HFFc6 (cell line): ENCODE measurements at places on chromosomes 12 and 14.

GRCh38 chr12:95699579-95699978 is 91.0 kb downstream of the NTN4 start:
- no peak for DNase-seq

DNA sequence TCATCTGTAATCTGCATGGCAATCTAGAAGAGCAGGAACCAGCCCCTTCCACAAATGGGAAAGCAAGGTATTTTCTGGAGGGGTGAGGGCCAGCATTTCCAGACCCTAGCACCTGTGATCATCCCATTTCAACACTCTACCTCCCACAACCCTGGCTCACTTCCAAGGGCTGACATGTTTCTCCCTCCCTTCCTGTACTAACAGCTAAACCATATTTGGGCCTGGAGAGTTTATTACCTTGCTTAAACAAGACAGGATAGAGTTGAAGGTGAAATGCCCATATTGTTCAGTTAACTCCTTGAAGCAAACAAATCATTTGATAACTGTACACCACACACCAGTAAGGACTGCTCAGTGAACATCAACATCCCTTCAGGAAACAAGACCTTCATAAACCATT is 158.4 kb downstream of the PPM1H start:
- DNase-seq, result no peak

GRCh38 chr12:1634590-1635191 is 5.7 kb downstream of the WNT5B start:
- peak; percentile 65 for DNase-seq

- no peak for DNase-seq
Measured at GRCh38 chr12:67357376-67358125, 88.4 kb downstream of the CAND1 start.

DNA sequence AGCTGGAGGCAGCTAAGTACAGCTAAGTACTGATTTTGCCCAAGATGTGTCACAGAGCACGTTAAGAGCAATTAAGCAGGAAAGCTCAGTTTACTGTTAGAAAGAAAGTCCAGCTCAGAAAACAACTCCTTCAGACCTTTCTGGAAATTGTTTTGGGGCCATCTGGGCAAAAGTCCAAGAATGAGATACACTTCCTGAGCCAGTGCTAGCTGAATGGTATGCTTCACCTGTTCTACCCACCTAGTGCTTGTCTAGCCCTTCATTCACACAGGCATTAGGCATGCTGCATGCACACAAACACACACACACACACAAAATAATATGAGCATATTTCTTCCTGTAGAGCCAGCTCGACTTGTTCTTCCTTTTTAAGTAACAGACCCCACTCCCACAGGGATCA is 6.6 kb upstream of the IKZF4 start:
- no peak for DNase-seq

GRCh38 chr14:22381766-22382165 is 207.3 kb downstream of the DAD1 start:
- no peak for DNase-seq

- DNase-seq, result peak; percentile 57
Measured at GRCh38 chr12:95318071-95318545, 100.5 kb downstream of the VEZT start.

DNA sequence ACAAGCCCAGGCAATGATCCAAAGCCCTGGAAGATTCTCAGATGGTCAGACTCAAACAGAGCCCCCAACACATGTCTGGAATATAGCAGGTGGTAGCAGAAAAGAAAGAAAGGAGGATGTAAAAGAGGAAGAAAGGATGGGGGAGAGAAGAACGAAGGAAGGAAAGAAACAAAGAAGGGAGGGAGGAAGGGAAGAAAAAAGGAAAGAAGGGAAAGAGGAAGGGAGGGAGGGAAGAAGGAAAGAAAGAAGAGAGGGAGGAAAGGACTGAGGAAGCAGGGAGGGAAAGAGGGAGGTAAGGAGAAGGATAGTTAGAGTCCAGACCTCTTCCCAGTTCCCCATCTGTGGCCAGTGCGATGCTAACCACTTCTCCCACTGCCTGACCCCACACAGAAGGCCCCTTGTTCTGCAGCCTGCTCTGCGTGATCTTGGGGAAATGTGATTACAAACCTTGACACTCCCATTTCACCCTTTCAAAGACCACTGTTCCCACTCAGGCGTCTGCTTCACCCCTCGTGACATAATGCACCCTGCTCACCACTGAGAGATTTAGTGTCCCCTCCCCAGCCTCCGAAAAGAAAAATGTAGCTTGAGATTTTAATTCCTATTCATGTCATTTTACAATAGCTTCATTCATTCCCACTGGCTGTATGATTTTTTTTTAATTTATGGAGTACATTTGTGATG is 357.9 kb downstream of the BCL11B start:
- DNase-seq, result no peak

GRCh38 chr12:96454396-96454795 is 35.0 kb upstream of the CFAP54 start:
- DNase-seq, result no peak

GRCh38 chr14:67900231-67900630 is 80.7 kb downstream of the RAD51B start:
- no peak for DNase-seq

DNA sequence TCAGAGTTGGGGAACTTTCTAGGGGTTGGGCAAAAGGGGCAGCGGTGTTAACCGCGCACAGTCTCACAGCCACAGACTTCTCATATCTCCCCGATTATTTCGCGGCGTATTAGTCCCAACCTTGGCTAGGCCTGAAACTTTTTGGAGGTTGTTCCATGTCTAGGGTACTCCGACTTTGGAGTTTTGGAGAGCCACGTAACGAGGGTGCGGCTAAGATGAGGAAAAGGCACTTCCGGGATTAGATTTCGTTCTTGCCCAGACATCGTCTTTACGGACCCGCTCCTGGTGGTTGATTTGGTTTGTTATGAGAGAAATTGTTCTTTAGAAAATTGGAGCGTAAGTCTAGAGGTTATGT is 513 bp downstream of the CCNK start:
- DNase-seq, result peak; percentile 31

DNA sequence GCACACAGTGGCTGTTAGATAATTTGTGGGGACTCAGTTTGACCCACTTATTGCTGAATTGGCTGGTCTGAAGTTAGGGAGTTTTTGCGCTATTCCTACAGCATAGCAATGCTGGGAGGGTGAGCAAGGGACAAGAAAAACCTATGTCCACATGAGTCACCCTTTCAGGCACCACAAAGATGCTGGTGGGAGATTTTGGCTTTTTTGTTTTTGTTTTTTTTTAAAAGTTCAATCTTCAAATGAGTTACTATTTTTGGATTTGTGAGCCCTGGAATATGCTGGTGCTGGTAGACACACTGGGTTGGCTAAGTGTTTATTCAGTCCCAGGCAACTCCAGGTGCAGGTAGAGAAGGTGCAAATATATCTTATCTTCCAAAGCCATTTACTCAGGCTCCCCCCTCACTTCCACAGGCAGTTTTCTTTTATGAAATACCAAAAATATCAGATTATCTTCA is 143.4 kb downstream of the BTG1 start:
- DNase-seq, result no peak

GRCh38 chr12:124809878-124810277 is 53.8 kb downstream of the SCARB1 start:
- peak; percentile 13 for DNase-seq

DNA sequence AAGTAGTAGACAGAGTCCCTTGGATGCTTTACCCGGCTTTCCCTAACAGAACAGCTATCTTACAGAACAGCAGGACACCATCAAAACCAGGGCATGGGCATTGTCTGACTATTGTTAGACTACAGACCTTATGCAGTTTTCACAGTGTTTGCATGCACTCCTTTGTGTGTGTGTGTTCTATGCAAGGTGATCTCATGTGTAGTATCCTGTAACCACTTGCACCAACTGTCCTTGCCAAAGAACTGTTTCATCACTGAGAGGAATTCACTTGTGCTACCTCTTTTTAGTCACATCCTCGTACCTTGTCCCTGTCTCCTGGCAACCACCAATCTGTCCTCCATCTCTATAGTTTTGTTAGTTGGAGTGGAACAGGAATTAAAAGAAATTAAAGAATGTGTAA is 183.6 kb upstream of the PZP start:
- no peak for DNase-seq

GRCh38 chr12:115440438-115440837 is 756.5 kb upstream of the TBX3 start:
- DNase-seq, result peak; percentile 75

DNA sequence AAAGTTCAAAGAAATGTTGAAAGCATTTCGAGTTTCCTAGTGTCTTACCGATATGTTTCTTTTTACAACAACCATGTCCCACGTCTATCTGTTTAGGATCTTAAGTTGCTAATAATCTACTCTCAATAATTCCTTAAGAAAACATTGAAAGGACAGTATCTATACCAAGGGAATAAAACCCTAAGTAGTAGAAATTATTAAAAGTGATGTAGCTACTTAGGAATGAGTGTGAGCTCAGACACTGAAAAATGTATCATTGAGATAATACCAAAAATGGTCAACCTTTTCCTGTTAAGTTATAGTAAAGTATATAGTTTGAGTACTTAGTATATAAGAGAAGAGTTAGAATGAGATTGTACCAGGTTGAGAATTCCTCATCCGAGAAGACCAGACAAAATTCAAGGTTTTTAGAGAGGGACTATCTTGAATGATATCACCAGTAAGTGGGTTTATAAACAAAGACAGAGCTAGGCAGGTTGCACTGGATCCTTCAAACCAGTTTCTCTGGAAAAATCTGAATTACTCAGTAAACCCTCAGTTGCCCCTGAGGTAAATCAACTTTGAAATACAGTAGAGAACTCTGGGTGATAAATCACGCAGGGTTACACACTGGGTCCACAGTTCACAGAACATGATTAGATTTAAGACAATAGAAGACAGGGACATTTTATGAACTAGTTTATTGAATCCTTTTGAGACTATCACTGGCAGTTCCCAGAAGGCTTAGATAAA is 96.8 kb downstream of the ERGIC2 start:
- DNase-seq, result no peak

- DNase-seq, result no peak
Measured at GRCh38 chr12:8584004-8584403, 28.7 kb downstream of the AICDA start.

DNA sequence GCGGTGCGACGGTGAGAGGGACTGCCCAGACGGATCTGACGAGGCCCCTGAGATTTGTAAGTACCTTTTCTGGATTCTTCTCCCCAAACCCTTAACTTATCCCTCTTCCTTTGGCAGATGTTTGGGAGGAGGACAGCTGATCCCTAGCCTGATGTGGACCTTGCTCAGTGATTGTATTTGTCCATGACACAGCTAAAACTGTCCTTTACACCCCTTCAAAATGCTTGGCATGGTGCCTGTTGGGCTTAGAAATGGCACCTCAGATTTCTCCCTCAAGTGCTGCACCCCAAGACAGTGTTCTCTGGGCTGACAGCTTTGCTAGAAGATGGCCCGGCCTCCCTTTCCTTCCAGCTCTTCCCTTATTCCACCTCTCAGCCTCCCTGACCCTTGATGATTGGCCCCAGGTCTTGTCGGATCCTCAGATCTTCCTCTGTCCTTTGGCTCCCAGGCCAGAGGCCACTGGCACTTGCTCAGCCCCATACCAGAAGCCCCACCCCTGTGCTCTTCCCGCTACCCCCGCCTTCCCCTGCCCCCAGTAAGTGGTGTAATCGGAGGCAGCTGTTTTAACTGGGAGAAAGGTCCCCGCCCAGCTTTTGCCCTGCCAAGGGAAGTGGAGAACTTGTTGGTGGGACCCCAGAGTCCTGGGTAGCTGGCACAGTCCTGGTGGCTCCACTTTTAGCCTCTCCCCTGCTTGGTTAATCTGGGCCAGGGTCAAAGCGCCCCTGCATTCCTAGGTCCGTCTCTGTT is 8.7 kb downstream of the LRP1-AS start:
- no peak for DNase-seq

GRCh38 chr14:95817271-95817670 is 59.4 kb upstream of the TUNAR start:
- DNase-seq, result no peak

- peak; percentile 39 for DNase-seq
Measured at GRCh38 chr14:50943943-50944646, at the start of gene PYGL. TSS of gene PYGL (minus strand) at chr14:50944483. CDS start at chr14:50944403, 80 bp downstream.

DNA sequence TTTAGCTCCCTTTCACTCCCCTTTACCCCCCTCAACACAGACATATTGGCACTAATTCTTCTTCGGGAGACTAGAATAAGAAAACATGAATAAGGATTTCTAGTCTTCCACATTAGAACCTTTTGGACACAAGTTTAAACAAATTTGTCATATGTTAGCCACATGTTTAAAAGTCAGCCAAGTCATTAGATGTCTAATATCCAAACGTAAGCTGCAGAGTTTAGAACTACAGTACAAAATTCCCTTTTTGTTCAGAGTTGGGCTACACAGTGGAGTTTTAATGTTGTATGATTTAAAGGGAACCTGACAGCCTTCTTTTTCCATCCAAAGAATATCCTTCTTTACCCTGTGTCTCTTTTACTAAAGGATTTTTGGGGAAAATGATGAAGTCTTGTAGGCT is 79.8 kb downstream of the PDE6H start:
- no peak for DNase-seq

- no peak for DNase-seq
Measured at GRCh38 chr14:105919458-105920150, 393.2 kb downstream of the TMEM121 start.

DNA sequence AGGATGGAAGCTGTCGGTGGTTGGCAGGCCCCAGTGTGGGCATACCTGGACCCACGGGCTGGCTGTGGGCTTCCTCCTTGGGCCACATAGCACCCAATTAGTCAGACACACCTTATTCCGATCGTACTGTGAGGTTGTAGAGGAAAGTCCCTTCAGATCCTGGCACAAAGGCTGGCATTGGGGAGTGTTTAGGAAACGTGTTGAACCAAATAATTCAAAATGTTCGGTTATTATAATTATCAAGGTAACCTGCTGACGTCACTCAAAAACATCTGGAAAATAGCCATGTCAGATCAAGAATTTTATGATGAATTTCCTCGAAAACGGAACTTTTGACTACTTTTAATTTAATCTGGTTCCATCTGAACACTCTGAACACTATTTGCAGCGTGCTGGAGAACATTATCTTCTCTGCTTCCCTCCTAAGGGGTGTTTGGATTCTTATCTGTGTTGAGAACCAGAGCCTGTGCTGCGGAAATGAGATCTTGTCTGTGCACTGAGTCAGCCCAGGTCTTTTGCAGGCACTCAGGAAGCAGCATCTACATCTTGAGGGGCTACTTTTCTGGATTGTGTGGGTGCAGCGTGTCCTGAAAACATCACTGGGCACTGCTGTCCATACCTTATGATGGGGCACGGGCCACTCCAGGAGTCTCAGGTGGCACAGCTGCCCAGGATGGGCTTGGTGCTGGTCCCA is 100.3 kb downstream of the SLC25A47 start:
- DNase-seq, result no peak

DNA sequence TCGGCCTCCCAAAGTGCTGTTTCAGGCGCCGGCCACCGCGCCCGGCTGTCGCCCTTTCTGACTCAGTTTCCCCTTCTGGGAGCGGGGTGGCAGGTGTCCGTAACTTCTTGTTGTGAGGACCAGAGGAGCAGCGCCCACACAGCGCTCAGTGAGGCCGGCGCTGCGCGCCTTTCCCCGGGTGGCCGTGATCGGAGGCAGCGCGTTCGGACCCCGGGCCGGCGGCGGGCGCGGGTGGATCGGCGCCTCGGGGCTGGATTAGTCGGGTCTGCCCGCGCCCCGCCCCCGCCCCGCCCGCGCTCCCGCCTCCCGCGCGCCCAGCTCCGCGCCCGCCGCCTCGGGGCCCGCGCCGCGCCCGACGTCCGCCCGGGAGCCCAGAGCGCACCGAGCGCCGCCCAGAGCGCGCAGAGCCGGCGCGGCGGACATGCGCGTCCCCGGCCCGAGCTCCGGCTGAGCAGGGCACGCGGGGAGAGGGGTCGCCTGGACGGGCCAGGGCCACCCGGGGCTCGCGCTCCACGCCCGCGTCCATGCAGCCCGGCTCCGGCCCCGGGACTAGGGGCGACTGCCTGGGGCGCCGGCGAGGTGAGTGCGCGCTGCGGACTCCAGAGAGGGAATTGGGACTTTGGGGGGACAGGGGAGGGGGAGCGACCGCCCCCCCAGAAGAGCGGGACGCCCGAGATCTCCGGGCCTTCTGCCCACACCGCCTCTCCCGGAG is 50.6 kb downstream of the LRCOL1 start:
- peak; percentile 2 for DNase-seq
